ENCODE measurements at places on chromosomes 5 and 9. TPM values are rescaled to one million over a fixed set of nuclear protein-coding genes. Genes with fewer than 3 reads are reported as not detected.

Gene IFNA21
- not detected for polyA plus RNA-seq

DNA sequence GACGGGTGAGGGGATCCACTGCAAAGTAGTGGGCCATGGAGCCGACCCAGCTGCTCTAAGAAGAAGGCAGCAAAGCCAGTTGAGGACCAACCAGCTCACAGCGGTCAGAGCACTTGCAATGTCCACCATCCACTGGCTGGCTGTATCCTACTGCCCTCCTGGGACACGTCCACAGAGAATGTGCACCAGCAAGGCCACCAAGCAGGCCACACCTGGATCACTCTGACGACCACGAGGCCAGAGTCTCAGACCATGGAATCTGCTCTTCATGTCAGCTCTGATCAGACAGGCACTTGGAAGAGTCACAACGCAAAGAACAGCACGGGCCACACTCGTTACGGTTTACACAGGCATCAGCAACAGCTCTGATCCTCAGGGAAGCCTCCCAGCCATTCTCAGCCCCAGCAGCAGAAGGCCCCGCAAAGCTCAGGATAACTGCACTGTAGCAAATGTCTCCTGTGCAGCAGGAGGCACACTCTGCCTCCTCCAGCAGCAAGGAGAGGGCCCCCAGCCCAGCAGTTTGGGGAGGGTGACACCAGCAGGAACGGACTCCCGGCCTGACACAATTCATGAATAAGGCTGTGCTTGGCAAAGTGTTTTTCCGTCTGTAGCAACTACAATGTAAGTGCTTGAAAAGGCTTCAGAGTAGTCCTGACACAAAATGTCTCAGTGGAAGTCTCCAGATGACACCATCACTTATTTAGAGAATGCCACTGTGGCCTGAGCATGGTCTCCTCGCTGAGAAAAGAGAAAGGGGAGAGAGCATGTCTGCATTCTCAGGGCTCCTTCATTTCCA, 15.7 kb downstream of the SEMA4D start:
- DNase-seq, result no peak

DNA sequence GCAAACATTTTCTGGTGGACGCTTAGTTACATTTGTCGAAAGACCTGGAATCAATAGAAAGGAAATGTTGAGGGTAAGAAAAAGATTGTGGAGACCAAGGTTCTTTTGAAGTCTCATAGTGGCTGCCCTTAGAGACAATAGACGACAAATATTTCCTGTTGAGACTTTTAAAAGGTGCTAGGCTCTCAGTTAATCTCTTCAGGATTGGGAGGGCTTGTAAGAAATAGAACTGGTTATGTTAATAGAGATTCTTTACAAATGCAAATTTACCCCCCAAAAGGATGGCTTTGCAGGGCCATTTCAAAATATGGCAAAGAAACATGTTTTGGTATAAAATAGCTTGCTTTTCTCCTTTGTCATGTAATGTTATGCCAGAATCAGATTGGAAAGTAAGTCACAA, 428.2 kb upstream of the CTNND2 start:
- DNase-seq, result no peak

Gene DEPDC1B
- polyA plus RNA-seq, result 5.5 TPM

DNA sequence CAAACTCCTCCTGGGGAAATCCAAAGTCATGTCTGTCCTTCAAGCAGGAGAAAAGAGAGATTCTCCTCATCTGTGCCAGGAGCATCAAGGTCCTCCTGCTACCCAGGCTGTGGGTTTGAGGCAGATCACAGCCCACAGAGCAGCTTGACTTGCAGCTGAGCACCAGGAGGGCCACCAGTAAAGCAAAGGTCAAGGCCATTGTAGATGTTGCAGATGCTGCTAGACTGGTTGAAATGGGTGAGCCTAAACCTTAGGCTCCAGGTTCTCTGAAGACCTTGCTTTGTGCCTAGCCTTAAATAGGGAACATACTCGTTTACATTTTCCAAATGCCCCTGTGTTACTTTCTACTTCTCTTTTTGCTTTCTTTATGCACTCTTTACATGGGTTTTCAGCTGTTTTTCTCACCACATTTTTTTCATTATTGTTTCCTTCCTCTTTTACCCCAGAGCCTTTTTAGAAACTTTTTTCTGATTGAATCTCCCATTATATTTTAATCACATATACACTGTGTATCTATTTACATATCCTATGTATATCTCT, at the start of gene IFNA2:
Gene IFNA2 (minus strand): TSS at position 268 of the 540 bp plus-strand sequence. CDS start 69 bp downstream, at position 199.
- no peak for DNase-seq

Gene PCDHGA4
- polyA plus RNA-seq, result 1.4 TPM

- no peak for DNase-seq
Measured at GRCh38 chr5:41648996-41649395, 138.6 kb upstream of the PLCXD3 start.

GRCh38 chr5:32265902-32266301, 46.8 kb downstream of the MTMR12 start:
- DNase-seq, result no peak

GRCh38 chr5:6576861-6577501, 55.9 kb downstream of the NSUN2 start:
- peak; percentile 15 for DNase-seq

DNA sequence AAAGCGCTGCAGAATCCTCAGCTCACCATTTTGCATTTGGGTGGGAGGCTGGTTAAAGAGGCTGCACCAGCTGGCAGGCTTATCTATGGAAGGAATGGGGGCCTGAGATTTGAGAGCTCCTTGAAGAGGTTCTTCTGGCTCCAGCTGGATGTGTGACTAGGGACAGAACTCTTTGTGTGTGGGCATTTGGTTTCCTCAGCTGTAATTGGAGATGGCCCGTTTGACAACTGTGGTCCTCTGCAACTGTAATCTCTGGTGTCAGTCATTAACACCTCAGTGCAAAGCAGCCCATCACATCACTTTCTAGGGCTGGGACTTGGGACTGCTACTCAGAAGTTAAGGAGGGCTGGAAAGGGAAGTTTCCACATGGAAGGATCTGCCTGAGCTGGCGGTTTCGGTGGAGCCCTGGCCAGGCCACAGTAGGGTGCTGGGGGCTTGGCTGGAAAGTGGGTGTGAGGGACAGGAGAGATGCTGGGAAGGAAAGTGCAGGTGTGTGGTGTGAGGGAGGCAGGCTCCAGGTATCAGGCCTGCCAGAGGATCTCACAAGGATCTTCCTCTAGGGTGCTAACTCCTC, 193.8 kb downstream of the GADD45G start:
- DNase-seq, result no peak

DNA sequence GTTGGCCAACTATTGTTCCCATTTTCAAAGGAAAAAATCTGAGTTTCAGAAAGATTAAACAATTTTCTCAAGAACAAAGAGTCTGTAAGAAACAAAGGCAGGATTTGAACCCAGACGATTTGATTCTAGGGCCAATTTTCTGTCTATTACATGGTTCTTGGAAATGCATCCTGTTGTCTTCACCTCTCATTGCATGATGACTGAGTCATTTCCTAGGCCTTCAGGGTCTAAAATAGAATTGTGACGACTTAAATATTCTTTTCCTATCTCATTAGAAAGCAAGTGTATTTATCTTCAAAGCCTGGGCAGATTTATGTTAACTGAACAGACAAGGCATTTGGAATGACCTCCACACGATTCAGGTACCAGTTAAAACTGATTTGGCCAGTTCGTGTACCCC, 512.9 kb downstream of the NTRK2 start:
- DNase-seq, result no peak

- DNase-seq, result no peak
Measured at GRCh38 chr9:128946571-128947276, 679 bp downstream of the DOLK start.

Gene DCP2
- 28.8 TPM for polyA plus RNA-seq

Gene FRMPD1
- polyA plus RNA-seq, result 14.9 TPM

Gene INSL4
- polyA plus RNA-seq, result not detected

DNA sequence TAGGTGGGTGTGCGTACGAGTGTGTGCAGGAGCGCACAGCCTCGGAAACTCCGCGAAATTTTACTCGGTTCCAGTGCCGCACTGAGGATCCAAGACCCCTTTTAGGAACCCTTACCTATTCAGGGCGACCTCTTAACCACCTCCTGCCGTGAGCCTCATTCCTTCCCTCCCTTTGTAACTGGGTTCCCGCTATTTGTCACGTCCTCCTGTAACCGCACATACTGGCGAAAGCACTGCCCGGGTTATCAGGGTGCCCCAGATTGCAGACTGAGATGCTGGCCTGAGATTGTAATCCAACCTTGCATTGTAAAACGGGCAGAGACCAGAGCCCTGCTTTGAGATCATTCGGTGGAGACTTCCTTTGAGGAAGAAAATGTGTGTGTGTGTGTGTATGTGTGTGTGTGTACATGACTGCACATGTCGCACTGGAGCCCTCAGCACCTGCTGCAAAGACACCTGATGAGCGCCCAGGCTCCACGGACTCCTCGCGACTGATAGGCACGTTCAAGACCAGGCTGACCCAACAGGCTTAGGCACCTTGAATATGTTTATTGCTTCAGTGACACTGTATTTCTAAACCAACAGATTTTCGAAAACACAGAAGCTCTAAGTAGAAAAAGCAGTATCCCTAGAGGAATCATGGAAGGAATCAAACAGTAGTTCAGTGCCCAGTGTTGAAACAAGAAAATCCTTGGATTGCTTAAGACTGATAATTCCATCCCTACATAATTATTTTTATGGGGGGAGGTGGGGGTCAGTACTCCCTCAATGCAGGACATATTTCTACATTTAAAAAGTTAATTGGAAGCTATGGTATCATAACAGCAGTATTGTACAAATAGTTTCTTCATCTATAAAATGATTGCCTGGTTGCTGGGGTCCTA, 86.5 kb upstream of the TNFAIP8 start:
- DNase-seq, result peak; percentile 21

DNA sequence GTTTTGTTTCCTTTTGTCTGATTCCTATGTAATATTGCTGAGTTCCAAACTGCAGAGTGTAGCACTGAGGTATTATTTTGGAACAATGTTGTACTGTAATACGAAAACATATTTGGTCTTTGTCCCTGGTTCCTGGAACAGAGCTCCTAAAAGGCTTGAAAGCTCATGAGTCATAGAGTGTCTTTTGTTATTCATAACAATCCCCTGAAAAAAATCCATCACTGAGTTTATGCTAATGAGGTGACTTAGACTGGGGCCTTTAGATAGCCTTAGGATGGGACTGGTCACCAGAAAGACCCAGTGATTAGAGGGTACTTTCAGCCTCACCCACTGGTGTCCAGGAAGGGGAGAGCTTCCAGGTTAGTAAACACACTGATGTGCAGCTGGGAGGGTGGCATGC, 132.7 kb upstream of the POU5F2 start:
- DNase-seq, result no peak

DNA sequence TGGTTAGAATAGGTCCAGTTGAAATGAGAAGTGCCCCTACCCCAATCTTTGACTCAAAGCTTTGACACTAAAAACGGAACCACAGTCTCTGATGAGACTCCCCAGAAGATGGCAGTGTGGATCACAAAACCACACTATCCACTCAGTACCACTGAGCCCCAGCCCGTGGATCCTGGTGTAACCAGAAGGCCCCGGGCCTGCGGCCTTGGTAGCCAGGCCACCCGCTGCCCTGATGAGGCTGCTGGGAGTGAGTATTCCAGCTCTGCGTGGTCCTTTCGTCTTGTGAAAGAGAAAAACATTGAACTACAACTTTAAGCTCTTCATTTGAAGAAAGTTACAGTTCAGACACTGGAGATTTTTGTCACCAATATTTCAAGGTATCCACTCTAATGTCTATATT, 42.2 kb upstream of the FBP1 start:
- DNase-seq, result peak; percentile 71

GRCh38 chr5:83093692-83094091, 16.3 kb downstream of the XRCC4 start:
- no peak for DNase-seq

GRCh38 chr9:5449521-5450358, 602 bp upstream of the CD274 start:
- DNase-seq, result peak; percentile 15

Gene ABLIM3
- 70.7 TPM for polyA plus RNA-seq

Gene PCDHB7
- 2.6 TPM for polyA plus RNA-seq

Gene SPATA31A3
- not detected for polyA plus RNA-seq

GRCh38 chr5:58898006-58898405, 315.1 kb downstream of the RAB3C start:
- no peak for DNase-seq

- DNase-seq, result no peak
Measured at GRCh38 chr5:45037927-45038326, 229.2 kb downstream of the MRPS30 start.

GRCh38 chr5:10478436-10478835, 36.8 kb downstream of the ROPN1L start:
- DNase-seq, result no peak

DNA sequence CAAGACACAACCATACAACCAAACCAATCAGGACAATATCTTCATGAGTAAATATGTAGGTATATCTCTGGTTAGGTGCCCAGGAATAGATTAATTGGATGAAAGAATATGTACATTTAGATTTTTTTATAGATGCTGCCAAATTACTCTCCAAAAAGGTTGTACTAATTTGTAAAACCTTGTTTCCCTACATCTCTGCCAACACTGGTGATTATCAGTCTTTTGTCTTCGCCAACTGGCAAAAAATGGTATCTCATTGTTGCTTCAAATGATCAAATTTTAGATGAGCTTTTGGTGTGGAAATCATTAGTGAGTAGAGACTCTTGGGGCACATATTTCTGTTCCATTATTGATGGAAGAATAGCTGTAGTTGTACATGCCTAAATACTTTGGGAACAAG, 90.7 kb upstream of the ELL2 start:
- no peak for DNase-seq

Gene PHYHD1
- polyA plus RNA-seq, result 38.0 TPM

DNA sequence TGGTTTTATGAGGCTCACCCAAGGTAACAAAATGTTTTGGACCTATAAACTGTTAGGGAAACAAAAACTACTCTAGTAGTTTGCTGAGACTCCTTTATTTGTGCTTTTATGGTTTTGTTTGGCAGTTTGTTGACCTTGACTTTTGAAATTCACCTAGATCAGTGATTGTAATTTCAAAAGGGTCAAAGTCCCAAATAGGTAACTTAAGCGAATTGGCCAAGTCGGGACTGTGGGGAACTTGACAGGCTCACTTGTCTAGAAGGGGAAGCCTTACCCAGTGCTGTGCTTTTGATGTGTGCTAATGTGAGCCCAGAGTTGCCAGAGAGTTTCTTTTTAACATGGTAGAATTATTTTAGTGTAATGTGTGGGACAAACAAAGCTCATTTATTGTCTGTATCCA, 87.2 kb upstream of the SGCD start:
- DNase-seq, result no peak

- DNase-seq, result no peak
Measured at GRCh38 chr5:161925960-161926359, 78.0 kb downstream of the GABRA1 start.

Gene CATSPER3
- polyA plus RNA-seq, result 0.61 TPM
